SW 1271 (cell line): ENCODE measurements at places on chromosomes 3 and 15.

GRCh38 chr3:165389064-165389463, 192.9 kb upstream of the SLITRK3 start:
- no peak for DNase-seq

DNA sequence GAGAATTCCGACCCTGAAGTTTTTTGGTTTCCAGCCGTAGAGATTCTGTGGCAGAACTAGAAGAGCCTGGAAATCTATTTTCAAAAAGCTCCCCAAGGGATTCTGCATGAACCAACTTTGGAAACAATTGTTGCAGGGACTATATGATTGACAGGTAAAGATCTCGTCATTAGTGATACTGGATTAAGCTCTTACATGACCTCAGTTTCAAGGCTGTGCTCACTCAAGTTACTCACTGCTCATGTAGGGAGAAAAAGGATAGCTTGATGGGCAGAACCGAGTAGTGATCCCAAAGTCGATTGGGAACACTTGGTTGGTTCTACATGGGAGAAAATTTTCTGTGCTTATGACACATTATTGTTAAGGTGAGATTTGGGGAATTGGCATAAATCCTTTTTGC, 142.3 kb upstream of the RASGRP1 start:
- DNase-seq: no peak

DNA sequence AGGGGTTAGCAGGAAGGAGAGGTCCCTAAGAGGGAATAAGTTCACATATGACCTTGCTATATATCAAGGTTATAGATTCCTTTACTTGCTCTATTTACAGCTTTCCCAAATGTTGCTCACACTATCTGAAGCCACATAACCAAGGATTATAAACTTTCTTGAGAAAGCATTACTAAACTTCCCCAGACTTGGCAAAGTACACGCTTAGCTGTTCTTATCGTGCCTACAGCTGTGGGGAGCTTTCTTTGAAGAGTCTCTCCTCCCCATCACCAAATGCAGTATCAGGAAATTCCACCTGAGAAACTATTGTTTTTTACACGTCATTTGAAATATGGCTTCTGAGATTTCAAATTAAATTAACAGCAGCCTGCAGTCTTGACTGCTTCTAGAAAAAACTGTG, 284.5 kb downstream of the CHL1 start:
- DNase-seq: no peak

DNA sequence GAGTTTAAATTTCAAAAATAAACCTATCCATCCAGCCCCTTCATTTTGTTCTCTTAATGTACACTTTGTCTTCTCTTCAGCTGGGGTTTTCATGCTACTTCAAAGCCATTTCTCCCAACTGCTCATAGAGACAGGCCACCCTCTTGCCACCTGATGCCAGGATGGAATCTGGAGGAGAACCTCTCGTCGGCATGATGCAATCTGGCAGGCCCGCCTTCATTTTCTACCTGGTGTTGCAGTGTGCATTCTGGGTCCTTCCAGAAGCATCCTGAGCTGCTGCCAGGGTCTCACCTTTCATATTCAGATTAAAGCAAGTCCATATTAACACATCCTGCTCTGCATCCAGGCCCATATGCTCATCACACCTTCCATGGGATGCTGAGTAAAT, 60.8 kb downstream of the CTNNB1 start:
- no peak for DNase-seq

DNA sequence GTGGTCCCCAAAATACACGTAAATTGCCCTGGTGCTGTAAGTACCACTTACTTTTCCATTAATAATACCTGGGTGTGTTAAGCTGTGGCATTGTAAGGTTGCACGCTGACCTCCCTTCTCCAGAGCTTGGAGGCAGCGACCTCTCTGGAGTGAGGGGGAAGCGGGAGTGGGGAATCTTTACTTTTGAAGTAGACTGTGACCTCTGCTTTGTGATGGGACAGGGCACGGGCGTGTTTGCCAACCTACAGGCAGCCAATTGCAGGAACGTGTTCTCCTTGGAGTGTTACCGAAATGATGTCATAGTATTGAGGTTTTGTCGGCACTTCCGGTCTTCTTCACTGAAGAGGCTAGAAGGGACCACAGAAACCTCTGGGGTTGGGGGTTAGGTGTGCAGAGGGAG, 227.3 kb upstream of the C2CD4B start:
- no peak for DNase-seq

DNA sequence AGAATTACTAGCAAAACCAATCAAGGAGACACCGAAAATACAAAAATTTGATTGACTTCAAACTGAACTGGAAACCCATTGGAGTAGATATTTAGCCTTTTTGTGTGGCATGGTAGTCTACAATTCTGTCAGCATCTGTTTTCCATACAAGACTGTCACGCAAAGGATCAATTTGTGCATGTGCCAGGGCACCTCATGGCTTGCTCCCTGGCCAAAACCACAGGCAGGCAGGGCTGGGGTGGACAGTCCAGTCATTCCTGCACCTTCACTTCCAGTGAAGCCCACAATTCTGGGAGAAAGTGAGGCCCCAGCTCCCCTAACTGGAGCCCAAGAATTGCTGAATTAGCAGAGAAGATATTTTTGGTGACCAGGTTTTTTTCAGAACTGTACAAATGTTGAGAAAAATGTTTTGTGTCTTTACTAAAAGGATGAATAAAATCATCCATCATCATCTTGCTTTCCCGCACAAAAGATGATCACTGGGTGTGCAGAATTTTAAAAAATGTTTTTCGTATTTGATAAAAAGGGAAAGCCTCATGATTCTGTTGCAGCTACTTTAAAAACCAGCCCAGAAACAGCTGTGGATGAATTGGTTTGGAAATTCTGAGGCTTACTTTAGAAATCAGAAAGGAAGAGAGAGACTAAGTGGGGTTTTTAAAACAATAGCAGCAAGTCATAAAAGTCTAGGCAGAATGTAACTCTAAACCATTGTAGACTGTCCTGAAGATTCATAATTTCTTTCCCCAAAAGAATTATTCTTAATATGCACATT, 86.4 kb downstream of the PCCB start:
- DNase-seq: no peak

- no peak for DNase-seq
Observed at GRCh38 chr3:30760040-30760695, 134.3 kb downstream of the GADL1 start.

DNA sequence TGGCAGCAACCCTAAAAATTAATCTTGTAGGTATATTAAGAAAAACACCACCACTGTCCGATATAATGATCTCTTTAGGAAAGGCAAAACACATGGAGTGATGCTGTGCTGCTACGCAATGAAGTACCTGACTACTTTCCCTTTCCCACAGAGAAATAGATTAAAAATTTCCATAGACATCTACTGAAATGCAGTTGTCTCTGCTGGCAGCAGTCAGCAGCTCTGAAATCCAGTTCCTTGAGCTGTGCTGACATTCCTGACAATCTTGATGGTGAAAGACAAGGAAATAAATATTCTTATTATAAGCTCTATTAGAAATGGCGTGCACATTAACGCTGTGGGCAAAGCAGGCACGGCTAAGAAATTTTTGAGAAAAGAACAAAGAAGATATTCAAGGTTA, 287.6 kb downstream of the IL5RA start:
- DNase-seq: no peak

DNA sequence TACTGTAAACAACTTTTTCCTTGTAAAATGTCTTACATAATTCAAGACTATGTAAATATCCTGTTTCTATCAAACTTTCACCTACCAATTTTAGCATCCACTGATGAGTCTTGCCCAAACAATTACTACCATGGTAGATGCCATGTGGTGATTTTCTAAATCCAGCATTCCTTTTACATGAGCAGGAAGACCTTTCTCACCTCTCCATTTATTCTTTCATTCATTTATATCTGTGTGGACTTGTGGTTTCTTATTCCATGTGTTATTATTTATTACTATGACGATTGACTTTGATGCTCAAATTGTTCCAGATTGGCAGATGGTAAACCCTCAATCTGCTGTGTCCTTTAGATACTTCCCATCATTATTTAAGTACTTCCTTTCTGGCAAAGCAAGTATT, 62.4 kb downstream of the IFT57 start:
- no peak for DNase-seq

DNA sequence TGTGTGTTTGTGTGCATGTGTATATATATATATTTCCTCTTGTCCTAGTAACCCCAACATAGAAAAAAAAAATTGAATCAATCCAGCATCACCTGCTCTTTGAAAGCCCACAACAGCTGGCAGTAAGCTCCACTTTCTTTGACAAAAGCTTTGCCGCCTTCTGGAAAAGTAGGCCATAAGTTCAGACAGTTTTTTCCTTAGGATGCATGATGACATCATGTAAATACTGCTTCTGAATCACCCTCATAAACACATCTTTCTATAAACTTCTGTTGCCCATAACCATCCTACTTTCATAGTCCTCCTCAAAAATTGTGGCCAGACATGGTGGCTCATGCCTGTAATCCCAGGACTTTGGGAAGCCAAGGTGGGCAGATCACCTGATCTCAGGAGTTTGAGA, 67.4 kb downstream of the CSNK1G1 start:
- no peak for DNase-seq

DNA sequence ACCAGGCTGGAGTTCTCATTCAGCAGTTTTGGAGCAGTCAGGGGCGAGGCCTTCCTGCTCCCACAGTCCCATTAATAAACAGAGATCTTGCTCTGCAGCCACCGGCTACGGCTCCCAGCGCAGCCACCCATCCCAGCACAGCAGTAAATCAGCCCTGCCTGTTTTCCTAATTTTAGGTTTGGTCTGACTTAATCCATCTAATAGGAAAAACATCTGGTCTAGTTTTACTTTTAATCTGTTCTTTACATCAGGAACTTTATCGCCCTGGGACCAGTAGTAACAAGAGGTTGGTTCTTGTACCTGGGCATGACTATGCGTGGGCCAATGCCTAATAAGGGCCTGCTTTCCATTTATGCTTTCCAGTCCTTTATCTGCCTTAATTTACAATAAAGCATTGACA, 264.0 kb upstream of the DPH6 start:
- no peak for DNase-seq

- peak; percentile 32 for DNase-seq
Observed at GRCh38 chr3:33717616-33717865, 513 bp downstream of the CLASP2 start.

GRCh38 chr3:142056656-142057330, 92.6 kb downstream of the TFDP2 start:
- DNase-seq: no peak

DNA sequence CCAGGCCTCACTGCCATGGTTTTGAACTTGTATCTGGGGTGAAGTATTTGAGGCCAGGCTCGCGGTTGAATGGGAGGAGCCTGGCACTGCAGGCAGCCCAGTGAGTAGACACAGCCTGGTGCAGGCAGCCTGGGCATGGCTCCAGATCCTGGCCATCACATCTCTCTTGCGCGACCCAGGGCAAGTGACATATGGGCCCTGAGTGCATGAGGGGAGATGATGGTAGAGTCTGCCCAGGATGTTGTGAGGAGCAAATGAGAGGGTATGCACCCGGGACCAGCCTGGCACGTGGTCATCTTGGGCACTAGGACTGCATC, 103.5 kb downstream of the TBC1D2B start:
- DNase-seq: no peak

DNA sequence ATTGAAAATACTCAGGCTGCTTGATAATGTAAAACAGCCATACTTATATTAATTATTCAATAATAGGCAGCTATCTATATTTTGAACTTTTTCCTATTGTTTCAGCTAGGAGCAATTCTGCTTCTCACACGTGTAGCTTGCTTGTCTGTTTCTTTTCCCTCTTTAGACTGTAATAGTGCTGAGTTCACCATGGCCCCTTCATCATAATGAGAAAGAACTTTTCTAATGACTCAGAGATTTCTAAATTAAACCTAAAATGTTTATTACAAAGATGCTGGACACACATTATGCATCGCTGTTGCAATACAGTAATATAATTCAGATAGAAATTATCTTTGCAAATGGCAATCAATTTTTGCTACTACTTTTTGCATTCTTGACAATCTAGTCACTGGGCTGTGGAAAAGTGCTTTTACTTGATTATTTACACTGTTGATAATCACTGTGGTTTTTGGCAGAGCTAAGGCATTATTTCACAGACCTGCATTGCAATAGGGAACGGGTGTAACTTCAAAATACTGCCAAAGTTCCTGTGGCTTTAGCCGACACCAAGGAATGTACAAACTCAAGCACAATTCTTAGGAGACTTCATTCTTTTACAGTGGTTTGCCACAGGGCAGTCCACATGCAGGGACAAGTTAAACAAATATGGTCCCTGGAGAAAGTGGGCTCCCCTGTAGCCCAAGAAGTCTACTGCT, 281.0 kb upstream of the TBL1XR1 start:
- peak; percentile 84 for DNase-seq

- no peak for DNase-seq
Observed at GRCh38 chr3:53311882-53312281, 35.5 kb downstream of the DCP1A start.

DNA sequence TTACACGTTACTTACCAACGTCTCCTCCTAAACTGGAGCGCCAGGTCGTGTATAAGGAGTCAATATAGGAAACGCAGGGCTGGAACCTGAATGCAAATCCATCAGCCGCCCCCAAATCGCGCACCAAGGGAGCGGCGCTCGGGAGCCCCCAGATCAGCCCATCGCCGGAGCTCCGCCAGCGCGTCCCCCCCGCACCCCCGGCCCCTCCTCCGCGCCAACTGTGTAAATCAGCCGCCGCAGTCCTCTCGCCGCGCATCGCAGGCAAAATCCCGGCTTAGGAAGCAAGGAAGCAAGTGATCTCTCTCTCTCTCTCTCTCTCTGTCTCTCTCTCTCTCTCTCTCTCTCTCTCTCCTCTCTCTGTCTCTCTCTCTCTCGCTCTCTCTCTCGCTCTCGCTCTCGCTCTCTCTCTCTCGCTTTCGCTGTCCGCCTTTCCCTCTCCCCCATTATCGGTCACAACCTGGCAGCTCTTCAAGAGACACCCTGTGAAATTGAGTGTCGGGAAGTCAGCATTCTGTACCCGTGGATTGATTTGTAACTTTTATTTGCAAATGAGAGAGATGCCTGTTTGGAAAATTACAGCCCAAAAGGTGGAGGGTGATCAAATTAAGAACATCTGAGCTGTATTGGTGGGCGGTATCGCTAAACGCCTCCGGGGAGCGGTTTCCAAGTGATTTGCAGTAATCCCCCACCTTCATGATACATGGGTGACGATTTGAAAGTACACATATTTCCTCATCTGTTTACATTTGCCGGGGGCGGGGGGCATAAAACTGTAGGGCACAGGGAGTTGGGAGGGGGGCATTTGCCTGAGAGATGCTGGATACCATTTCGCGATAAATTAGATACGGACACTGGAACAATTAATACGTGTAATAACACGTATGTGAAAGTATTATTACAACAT, 645 bp upstream of the SLITRK3 start:
- DNase-seq: no peak

- DNase-seq: no peak
Observed at GRCh38 chr3:167650459-167650858, 3.3 kb downstream of the WDR49 start.

DNA sequence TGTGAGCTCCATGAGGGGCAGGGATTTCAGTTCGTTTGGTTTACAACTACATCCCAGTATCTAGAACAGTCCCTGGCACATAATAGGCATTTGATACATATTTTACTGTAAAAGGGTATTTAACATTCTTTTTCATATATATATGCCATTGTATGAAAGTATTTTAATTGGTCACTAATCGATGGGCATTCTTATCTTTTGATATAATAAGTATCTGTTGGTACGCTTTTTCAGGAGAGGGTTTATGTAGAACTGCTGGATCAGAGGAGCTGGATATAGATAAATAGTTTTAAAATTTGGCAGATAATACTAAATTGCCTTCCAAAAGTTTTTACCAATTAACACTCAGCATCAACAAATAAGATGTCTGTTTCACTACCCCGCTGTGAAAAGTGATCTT, 978 bp upstream of the RSL24D1 start:
- DNase-seq: no peak
